PC-9 (cell line): ENCODE measurements at places on chromosomes 5 and 9.

GRCh38 chr9:86703346-86703745 is 244.0 kb downstream of the GAS1 start:
- no peak overlapping the region for H3K27ac ChIP-seq
- no peaks in the 10 kb centered on the region; the same call in 1 of the 2 replicates for H3K4me1 ChIP-seq
- DNase-seq, result no peak
- H3K4me3 ChIP-seq, result no peak overlapping the region

GRCh38 chr5:89117124-89117644 is 234.2 kb upstream of the MEF2C start:
- no peak overlapping the region for H3K4me3 ChIP-seq
- H3K36me3 ChIP-seq, result no peaks in the 10 kb centered on the region
- H3K27ac ChIP-seq, result no peak overlapping the region
- H3K4me1 ChIP-seq, result no peaks in the 10 kb centered on the region
- peak; percentile 11 for DNase-seq

DNA sequence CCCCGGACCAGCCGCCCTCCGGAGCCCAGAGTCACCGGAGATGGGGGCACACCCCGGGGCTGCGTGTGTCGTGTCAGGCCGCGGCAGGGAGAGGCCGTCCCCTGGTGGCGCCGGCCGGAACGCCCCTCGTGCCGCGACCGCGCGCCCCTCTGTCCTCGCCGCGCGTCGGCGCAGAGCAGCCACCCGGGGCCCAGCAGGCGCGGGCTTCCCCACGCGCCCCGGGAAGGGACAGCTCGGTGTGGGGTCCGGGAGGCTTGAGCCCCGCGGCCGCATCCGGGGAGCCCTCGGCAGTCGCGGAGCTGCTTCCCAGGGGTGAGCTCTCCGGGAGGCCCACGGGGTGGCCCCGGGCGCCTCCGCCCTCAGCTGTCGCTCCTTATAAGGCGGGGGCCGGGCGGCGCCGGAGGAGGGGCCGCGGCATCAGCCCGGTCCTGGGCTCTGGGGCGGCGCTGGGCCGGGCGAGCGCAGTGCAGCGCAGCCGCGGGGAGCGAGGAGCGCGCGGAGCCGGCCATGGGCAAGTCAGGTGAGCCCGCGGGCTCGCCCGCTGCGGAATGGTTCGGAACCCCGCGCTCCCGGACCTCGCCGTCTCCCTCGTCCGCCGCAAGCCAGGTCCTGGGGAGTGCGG is at the start of gene GLIPR2:
Gene GLIPR2, plus strand, starts transcription at position 462 of the 622 bp plus-strand sequence. Its CDS starts 46 bp downstream, at position 508.
- no peak for DNase-seq
- no peaks in the 10 kb centered on the region for H3K27me3 ChIP-seq
- peak within 1 kb of the TSS; percentile 63 for H3K4me3 ChIP-seq
- H3K27ac ChIP-seq, result no peak within 1 kb of the TSS
- peaks cover 29% of the 10 kb centered on the region; the same call in 1 of the 2 replicates for H3K4me1 ChIP-seq

- DNase-seq, result no peak
- H3K4me1 ChIP-seq, result peaks cover 9% of the 10 kb centered on the region
- H3K4me3 ChIP-seq, result no peak overlapping the region
- no peaks in the 10 kb centered on the region for H3K27me3 ChIP-seq
Measured at GRCh38 chr5:141779503-141779973, 97.5 kb upstream of the ARAP3 start.

DNA sequence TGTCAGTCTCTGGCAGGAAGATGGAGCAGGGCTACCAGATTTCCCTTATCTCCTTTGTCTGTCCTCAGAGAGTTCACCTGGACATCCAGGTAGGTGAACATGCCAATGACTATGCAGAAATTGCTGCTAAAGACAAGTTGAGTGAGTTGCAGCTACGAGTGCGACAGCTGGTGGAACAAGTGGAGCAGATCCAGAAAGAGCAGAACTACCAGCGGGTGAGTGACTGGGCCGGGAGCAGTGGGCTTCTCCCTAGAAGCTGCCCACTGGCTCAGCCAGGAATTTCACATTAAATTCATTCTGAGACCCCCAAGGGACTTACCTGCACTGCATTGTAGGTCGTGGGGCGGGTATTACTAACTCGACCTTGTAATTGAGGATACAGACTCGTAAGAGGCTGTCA is 2.1 kb downstream of the TMED9 start:
- H3K4me1 ChIP-seq, result peaks cover 13% of the 10 kb centered on the region; the same call in 1 of the 2 replicates
- peaks cover 17% of the 10 kb centered on the region for H3K27me3 ChIP-seq
- H3K36me3 ChIP-seq, result peaks cover 5% of the 10 kb centered on the region; the same call in 1 of the 2 replicates
- H3K27ac ChIP-seq, result no peak overlapping the region
